NCI-H526 (cell line): ENCODE measurements at places on chromosomes 4 and X.

- no peak for DNase-seq
Observed at GRCh38 chrX:27976284-27976683, 5.0 kb downstream of the DCAF8L1 start.

DNA sequence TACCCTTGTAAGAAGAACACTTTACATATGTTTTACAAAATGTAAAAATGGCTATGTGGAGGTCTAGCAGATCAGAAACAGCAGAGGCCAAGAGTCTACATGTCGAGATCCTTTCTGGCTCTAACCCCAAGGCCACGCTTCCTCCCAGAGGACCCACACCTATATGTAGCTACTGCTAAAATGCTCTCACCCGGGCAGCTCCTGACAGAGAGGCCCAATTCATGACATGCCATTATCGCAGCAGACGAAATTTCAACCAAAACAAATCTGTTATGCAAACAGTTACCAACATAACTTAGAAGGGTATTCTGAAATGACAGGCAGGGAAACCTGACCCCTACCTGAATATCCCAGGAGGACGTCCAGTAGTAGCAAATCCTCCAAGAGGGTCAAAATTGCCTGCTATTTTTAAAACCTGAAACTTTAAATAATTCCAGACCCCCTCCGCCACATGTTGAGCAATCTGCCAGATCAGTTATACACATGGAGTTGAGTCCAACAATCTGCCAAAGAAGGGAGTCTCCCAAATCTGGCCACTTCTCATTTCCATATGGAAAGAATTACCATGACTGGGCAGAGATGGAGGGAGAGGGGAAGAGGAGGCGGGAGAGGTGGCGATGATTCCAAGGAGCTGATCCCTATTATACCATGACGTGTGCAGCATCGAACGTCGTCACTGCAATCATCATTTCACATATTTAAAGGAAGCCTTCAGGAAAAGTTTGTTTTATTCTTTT is 192.9 kb upstream of the TBL1X start:
- no peak for DNase-seq

DNA sequence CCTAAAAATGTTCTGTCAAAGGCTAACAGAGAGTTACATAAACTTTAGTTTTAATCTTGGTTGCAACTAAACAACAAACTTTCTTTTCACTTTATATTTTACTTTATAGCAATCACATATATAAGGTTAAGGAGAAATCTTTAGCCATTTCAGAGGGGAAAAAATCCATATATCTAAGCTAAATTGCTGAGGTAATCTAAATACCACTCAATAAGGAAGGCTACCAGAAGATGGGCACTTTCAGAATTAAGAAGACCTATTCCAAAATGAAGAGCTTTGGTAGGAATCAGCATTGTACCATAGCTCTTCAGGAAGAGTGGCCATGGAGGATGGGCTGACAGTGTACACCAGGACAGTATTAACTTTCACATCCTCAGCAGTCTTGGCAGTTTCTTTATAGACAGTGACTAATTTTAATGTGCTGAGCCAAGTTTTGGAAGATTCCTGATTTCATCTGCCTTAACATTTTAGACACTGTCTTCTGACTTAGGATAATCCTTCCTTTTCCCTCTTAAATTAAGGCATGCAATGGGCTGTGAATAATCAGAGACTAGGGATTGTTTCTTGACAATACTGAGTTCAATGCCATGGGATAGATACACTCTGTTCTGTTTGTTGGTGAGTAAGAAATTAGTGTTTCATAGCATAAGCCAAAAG is 7.1 kb downstream of the FAT4 start:
- no peak for DNase-seq

- peak; percentile 70 for DNase-seq
Observed at GRCh38 chr4:122826553-122827257, at the start of gene FGF2. Gene FGF2 (plus strand): TSS chr4:122826831. CDS start chr4:122827175, 344 bp downstream.

GRCh38 chr4:180261346-180261745 is 1981.9 kb upstream of the TENM3 start:
- DNase-seq, result no peak

DNA sequence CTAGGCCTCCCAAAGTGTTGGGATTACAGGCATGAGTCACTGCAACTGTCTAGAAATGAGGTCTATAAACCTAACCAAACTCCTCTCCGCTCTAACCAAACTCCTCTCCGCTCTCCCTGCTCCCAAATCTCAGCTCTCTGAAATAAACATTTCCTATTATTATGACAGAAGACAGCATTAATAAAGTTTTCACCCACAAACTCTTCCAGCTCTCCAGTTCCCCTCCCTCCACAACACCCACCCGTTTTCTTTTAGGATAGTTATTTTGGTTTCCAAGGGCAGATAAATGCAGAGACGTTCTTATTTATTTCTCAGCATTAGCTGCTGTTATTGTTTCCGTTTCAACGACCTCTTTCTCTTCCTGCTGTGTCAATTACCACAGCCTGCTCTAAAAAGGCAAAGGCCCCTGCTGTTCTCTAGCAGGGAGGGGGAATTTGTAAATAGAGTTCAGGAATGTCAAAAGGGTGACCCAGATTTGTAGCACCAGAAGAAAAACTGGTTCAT is 13.3 kb upstream of the SCD5 start:
- no peak for DNase-seq

GRCh38 chr4:46922205-46922604 is 13.2 kb upstream of the COX7B2 start:
- no peak for DNase-seq

DNA sequence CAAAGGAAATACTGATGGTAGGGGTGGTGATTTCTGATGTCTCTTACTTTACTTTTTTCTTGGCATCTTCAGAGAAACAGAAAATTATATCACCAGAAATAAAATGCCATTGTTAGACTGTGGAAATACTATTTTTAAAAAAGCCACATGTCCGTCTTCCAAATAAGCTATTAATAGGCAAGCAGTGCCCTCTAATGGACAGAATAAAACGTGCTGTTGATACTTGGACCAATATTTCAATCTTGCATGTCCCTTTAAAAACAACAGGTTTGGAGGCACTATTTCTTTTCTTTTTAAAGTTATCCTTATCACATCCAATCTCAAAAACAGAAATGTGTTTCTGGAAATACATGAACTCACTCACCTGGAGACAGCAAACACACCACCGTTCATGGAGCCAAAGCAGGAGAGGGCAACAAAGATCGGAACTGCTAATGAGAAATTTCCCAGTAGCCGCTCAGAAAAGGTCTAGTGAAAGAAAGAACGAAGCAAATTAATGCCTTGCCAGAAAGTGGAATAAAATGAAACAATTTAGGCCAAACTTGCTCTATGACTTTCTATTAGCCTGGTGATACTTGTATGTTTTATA is 59.2 kb downstream of the SLC7A11 start:
- DNase-seq, result peak; percentile 41

DNA sequence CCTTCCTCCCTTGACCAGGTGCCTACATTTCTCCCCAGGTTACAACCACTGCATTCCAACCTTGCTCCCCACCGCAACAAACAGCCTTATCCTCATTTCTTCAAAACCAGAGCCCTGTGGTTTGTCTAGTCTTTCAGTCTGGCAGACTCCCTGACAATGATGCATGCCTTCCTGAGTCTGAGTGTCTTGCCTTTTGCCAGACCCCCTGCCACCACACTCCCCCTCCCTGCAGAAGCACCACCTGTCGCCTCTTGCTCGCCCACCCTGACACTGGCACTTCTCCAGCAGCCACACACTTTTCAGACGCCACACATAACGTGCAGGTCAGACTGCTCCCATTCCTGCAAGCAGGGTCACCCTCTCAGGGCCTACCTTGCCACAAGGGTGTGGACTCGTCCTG is 349.2 kb upstream of the NOCT start:
- no peak for DNase-seq

DNA sequence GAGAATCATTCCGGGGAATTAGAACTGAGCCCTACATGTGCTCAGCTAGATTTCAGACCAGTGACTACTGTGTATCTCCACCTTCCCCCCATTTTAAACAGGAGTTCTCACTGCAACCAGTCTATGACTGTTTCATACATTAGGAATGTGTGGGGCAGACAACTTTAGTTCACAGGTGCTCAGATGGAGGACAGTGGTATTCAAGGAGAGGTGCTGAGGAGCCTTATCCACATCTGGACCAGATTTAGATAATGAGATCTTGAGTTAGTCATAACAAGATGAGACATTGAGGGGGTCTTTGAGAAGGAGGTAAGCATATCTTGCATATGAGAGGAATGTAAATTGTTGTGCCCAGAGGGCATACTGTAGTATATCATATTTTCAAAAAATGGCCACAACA is 32.8 kb upstream of the RELL1 start:
- DNase-seq, result no peak

GRCh38 chrX:47217121-47217851 is 1.2 kb upstream of the CDK16 start:
- DNase-seq, result peak; percentile 49

DNA sequence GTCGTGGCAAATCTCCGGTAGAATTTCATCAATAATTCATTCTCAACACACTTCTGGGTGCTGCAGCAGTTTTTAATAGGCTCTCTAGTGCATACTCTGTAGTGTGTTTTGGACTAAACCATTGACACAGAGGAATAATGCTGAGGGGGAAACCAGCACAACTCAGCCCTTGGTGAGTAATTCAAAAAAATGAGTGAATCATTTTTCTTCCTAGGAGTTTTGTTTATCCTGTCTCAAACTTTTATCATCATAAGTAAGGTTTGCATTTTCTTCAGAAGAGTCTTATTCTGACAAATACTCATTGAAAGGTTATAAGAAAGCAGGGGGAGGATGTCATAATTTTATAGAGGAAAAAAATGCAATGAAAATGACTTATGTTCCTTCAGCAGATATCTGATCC is 2542.7 kb downstream of the PCDH7 start:
- DNase-seq, result no peak

GRCh38 chrX:15177316-15177715 is 92.6 kb downstream of the ASB9 start:
- no peak for DNase-seq

DNA sequence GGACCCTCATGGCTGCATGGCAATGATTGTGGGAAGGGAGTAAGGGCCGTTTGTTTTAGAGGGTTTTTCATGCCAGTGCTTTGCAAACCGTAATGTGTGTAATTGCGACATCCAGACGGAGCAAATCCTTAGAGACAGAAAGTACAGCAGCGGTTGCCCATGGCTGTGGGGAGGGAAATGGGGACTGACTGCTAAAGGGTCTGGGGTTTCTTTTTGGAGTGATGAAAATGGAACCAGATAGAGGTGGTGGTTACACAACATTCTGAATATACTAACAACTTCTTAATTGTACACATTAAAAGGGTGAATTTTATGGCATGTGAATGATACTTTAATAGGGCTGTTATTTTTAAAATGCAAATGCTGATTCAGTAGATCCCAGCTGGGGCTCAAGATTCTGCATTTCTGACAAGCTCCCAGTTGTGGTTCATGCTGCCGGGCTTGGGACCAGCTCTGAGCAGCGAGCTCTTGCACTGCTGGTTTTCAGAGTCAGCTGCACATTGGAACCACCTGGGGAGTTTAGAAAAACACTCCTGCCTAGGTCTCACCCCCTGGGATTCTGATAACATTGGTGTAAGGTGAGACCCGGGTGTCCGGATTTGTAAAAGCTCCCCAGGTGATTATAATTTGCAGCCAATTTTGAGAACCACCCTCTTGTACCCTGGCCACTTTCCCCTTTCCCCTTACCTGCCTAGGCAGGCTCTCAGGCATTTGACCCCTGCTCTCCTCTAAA is 47.7 kb downstream of the PRPS1 start:
- DNase-seq, result peak; percentile 69

DNA sequence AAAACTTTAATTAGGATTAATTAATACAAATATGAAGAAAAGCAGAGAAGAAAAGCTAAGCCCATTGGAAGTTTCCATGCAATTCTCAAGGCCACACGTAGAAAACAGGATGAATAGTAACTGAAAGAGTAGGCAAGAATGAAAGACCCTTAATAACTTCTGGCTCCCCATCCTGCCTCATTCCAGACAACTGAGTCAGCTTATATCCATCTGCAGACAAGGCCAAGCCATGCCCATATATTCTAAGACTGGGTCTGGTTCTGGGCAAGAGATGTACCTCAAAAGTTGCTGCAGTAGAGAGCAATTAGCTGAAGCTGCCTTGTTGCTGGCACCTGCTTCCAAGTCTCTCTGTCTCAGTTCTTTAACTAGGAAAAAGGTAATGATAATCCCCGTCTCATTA is 244.1 kb downstream of the GPC3 start:
- DNase-seq, result no peak

- DNase-seq, result no peak
Observed at GRCh38 chr4:10730019-10730418, 45.5 kb upstream of the CLNK start.
